ENCODE measurements at places on chromosomes 1 and 21.

- DNase-seq: no peak
Measured at GRCh38 chr21:44057055-44057454, 44.9 kb downstream of the TRAPPC10 start.

DNA sequence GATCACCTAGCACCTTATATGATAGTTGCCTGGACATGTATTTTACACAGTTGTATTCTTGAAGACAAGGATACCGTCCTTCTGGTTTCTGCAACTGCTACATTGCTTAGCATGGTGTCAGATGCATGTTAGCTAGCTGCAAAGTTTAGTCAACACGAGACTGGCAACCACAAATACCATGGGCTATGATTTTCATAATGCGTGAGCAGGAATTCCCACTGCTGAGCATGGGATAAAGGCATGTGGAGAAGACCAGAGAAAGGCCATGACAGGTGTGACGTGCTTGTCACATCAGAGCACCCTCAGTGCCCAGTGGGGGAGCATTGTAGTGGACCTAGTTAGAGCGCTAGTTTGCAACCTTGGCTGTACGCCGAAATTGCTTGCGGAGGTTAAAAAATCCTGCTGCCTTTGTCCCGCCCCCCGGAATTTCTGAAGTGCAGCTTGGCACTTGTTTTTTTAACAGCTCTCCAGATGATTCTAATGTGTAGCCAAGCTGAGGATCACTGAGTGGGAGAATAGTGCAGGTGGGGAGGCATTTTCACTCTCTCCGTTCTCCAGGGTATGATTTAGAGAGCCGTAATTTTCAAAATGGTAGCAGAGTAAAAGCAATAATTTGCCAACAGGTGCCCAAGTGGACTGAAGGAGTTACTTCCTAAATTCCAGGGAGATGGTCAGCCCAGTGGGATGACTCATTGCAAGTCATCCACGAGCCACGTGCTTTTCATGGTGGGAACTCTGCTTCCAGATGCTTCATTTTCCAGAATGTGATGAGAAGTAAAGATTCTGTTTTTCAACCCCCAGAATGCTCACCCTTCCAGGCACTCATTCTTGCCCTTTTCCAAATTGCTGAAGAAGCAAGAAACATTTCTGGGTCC is 81.0 kb downstream of the CNIH3 start:
- no peak for DNase-seq

DNA sequence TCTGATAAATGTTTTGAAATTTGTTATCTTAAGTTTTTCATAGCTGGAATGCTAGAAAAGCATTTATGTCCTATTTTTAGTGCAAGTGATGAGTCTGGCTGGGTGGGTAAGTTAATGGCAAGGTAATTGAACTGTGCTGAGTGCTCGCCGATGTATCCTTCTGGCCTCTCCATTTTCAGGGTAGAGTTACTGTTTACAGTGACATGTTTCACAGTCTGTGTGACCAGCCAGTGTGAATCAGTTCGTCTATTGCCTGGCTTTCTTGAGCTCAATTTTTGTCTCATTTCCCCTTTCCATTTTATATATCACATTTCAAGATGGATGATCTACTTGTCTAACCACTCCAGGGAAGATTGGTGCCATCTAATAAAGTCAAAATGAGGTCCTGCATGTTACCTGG is 44.1 kb downstream of the ITSN1 start:
- no peak for DNase-seq

DNA sequence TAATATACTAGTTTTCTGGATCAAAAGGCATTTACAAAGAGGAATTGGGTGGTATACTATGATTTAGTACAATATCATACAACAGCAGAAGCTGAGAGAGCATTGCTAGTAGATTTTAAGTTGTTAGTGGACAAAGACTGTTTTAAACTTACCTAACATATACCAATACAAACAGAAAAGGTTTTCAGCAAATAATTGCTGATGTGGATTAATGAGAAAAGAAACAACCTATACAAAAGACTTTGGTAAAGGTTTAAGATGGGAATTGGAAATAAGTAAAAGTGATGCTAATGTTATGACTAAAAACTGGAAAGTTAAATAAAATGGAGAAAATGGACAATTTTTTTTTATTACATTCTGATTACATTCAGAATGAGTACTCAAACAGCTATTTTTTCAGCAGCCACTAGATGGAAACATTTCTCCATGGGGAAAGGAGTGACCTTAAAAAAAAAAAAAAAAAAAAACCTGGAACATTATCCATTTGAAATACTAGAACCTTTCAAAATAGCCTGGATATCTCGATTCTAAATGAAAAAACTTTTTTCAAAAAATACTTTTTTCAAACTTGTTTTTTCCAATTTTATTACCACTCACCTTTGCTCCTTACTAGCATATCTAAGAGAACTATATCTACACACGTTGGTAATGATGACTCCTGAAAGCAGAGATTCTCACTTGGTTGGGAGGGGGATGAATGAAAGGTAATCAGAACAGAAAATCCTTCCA is 55.4 kb downstream of the EPRS1 start:
- DNase-seq: no peak

- no peak for DNase-seq
Measured at GRCh38 chr1:112504001-112504660, 4.6 kb upstream of the WNT2B start.

DNA sequence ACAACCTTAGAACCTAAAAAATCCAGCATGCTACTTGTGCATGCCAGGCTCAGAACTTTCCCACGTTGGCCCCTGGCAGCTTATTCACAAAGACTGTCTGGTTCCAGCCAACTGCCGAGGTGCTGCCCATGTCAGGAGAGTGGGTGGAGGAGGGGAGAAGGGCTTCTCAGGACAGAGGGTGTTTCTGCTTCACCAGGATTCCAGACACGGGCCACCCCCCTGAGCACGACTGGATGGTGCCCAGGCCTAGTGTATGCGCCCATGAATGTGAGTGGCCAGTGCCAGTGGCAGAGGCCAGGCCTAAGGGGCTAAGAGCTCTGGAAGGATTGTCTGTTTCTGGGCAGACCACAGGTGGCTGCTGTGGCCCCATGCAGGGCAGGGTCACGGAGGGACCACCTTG is 148.2 kb upstream of the COL6A1 start:
- DNase-seq: no peak

DNA sequence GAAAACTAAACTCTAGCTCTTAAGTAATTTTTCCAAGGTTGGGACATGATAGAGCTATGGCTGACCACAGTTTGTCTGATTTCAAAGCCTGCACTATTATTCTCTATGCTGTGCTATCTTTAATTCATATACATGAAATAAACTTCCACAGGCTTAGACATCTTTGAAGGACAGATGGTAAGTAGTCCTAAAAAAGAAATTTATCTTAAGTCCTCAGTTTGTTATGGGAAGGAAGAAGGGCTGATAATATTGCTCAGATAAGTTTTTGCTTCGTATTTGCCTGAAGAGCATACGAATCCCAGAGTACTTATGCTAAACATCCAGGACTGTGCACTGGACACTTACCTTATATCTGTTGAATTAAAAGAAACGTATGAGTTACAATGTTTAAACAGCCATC is 39.6 kb downstream of the VCAM1 start:
- no peak for DNase-seq

- DNase-seq: no peak
Measured at GRCh38 chr1:64765012-64765411, 20.1 kb downstream of the RAVER2 start.

DNA sequence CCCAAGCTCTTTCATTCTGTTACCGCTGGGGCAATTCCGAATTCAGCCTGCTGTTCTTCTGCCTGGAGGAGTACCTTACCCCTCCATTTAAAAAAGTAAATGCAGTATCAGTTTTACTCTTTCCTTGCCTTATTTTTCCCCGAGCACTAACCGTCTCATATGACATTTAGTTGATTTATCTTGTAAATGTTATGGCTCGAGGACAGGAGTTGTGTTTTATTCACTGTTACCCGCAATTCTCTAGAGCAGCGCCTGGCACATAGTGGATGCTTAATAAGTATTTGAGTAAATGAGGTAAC is 425 bp upstream of the TADA1 start:
- DNase-seq: no peak

DNA sequence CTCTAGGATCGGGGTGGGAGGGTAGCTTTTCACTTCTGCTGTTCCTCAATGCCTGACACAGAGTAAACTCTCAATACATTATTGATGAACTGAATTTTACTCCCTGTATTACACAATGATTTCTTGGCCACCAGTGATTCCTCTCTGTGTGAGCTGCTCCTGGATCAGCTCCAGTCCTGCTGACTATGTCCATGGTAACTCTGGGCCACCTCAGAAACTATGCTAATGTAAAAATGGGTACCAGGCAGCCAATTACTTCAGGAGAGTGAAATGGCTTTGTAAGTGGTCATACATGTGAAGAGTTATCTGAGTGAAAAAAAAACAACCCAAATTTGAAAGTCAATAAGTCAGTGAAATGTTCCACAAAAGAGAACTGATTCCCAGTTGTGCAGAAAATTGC is 311.0 kb downstream of the KCNH1 start:
- no peak for DNase-seq

DNA sequence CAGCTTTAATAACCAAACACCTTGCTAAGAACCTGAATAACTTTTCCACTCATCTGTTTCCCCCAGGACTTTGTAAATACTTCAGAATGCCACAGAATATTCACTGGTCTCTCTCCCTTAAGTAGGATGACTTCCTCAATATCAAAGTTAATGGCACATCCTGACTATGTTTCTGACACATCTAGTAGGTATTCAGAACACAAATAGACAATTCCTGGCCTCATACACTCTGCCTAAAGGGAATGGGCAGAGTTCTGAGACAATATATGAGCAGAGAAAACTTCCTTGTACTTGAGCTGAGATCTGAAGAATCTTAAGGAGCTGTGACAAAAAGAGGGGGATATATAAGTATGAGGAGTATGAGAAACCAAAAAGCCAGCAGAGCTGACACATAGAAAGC is 34.8 kb downstream of the ANKRD13C start:
- no peak for DNase-seq

- no peak for DNase-seq
Measured at GRCh38 chr1:59569198-59569597, 245.6 kb upstream of the HOOK1 start.

GRCh38 chr1:201675143-201675542 is 136.2 kb downstream of the NAV1 start:
- no peak for DNase-seq

- DNase-seq: no peak
Measured at GRCh38 chr1:4467241-4467640, 187.2 kb upstream of the AJAP1 start.

GRCh38 chr21:44332383-44332782 is 6.8 kb downstream of the CFAP410 start:
- no peak for DNase-seq

GRCh38 chr1:201331166-201331565 is 46.3 kb downstream of the TNNT2 start:
- no peak for DNase-seq

GRCh38 chr1:185996211-185996610 is 262.0 kb downstream of the HMCN1 start:
- DNase-seq: no peak

DNA sequence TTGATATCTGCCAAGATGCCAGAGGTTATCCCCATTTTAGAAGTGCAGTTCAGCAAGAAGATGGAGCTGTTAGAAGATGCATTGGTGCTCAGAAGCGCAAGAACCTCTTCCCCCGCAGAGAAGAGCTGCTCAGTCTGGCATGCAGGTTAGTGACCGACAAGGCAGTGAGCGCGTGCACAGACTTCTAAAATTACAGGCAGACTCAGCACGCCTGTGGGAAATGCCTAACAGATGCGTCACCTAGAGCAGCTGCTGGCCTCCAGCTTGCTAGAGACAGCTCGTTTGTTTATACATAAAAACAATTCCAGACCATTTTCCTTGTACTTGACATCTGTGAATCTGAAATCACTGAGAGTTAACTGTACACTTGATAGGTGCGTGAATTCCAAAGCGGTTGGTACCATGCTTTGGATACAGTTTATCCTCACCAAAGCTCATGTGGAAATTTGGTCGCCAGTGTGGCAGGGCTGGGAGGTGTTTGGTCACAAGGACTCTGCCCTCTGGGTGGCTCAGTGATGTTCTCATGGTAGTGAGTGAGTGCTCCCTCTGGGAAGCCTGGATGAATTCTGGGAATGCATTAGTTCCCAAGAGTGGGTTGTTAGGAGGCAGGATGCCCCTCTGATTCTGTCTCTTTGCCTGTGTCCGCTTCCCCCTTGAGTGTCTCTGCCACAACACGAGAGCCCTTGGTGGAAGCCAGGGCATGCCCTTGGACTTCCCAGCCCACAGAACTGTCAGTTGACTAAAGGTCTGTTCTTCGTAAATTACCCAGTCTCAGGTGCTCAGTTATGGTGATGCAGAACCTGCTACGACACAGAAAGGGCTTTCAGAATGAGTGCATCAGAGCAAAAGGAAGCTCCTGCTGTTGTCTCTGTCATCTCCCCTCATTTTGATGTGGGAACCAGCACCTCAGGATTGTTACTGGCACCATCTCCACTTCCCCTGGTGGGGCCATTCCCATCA is 24.4 kb downstream of the SNAP47 start:
- peak; percentile 37 for DNase-seq

GRCh38 chr1:182679684-182680083 is 4.7 kb downstream of the RGS8 start:
- DNase-seq: no peak

DNA sequence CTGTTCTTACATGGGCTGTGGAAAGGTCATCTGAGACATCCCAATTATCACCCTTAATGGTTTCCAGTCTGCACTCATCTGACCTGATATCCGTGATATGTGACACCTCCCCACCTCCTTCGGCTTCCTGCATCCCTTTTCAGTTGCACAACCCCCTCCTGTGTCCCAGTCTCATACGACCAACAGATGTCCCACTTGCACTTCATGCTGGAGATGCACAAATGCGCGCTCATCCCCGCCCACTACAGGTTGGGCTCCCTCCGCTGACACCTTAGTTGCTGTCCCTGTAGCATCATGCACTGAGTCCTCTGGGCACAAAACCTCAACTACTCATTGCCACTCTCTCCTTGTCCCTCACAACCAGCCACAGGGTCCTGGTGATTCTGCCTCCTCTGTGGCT is 94.4 kb downstream of the MIS18A start:
- no peak for DNase-seq

- DNase-seq: no peak
Measured at GRCh38 chr21:41589131-41589530, 81.2 kb upstream of the TMPRSS2 start.

- no peak for DNase-seq
Measured at GRCh38 chr1:12107718-12108117, 44.6 kb downstream of the TNFRSF8 start.
